Forelimb muscle (tissue), 1 donor: ENCODE measurements at places on chromosomes 11 and 22. TPM values are rescaled to one million over a fixed set of nuclear protein-coding genes. Genes with fewer than 3 reads are reported as not detected.

DNA sequence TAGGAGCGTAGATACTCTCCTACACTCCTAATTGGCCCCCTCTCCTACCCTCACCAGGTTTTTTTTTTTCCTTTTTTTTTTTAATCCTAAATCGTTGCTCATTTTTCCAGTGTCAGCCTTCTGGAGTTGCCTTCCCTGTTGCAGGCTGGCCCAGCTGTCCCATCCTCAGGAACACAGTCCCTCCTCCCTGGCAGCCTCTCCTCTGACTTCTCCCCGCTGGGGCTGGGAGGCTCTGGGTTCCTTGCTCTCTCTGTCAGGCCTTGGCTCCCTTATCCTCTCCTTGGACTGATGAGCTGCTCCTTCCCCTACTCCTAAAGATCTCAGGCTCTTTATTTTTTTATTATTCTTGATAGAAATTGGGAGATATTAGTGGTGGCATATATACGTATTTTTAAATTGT, 62.2 kb downstream of the PKNOX2 start:
- no peak for DNase-seq

GRCh38 chr22:38346506-38346905, 29.3 kb upstream of the CSNK1E start:
- no peak for DNase-seq

DNA sequence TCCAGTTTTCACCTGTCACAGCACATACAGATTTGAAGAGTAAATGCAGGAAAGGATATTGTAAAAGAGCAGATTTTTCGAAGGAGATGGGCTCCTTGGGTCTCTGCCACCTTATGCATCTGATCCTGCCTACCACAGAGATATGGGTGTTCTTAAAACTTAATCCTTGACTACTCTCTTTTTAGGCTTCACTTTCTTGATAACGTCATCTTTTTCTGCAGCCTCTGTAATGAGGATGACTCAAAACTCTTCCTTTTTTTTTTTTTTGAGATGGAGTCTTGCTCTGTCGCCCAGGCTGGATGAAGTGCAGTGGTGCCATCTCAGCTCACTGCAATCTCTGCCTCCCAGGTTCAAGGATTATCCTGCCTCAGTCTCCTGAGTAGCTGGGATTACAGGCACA, 7.8 kb downstream of the PRR14L start:
- DNase-seq = no peak

- no peak for DNase-seq
Measured at GRCh38 chr11:42034826-42035225, 575.4 kb upstream of the LRRC4C start.

GRCh38 chr22:49856766-49857618, 3.3 kb downstream of the ZBED4 start:
- DNase-seq = no peak

- no peak for DNase-seq
Measured at GRCh38 chr11:67632175-67632981, 2.6 kb upstream of the NUDT8 start.

DNA sequence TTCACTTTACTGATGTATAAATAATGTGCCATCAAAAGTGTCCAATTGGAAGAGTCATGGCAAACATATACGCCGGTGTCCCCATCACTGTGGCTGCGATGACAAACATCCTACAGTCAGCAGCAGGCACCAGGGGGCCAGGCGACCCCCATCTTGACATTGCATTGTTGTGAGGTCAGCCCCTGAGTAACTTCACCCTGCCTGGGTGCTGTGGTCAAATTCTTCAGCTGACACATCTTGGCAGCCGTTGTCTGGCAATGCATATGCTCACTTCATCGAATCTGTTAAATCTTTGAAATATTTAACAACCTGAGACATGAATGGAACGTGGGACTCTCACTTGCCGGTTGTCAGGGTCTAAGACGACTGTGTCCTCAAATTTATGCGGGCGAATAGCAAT, 430.9 kb downstream of the BRD1 start:
- DNase-seq = no peak

DNA sequence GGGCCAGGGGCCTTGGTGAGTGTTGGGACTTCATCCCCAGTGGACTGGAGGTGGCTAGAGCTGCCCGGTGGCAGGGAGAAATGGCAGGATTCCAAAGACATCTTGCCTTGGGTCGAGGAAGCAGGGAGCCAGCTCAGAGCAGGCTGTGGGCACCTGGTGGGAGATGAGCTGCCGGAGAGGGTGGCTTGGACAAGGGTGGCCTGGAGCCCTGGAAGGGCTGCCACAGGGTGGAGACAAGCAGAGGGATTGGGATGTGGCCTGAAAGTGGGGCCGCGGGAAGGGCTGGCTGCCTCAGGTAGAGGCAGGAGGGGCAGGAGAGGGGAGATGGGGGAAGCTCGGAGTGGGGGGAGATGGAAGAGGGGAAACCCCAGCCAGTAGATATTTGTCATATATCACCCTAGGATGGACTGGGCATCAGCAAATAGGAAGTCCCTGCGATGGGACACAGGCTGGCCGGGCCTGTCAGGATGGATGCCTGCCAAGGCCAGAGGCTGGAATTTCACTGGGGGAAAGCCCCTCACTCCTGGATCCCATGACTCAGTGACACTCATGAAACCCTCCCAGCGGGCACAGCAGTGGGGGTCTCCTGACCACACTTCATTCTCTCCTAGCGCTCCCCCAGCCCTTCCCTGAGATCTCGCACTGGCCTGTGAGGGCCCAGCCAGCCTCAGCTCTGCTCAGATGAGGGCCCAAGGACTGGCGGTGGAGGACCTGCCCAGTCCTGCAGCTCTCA, 72.0 kb upstream of the SHISAL1 start:
- DNase-seq = no peak

GRCh38 chr22:42716221-42716620, 4.4 kb downstream of the A4GALT start:
- no peak for DNase-seq

GRCh38 chr11:132343445-132344175, 973.2 kb downstream of the NTM start:
- peak; percentile 1 for DNase-seq

- no peak for DNase-seq
Measured at GRCh38 chr22:20009582-20010306, 6.9 kb downstream of the ARVCF start.

DNA sequence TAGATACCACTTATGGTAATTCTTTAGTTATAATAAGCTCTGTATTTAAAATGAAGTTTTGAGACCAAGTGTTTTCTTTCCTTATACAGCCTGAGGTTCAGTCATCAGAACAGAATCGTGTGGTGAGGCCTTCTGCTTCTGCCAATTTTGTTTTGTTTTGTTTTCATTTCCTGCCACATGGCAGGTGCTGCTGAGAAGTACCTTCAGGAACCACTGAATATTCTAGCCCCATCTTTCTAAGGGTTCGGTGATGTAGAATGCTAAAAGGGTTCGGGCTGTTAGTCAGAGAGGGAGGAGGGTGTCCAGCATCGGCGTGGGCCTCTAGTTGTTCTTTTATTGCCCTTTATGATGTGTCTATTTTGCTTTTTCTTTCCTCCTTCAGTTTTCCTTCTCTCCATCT, 25.8 kb downstream of the TNRC6B start:
- no peak for DNase-seq

DNA sequence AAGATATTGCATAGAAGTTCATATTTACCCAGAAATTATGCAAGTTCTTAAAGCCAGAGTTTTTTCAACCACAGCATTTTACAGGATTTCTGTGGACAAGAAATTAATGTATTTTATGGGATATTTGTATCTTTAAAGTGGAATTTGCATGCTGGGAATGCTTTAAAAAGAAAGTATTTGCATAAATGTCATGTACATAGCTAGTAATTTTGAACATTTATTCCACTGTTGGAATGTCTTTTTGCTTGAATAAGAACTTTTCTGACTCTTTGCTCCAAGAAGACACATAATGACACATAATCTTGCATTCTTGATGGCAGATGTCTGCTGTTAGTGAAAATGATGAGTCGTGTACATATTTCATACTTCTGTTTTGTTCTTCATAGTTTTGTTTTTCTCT, 66.6 kb downstream of the ATXN10 start:
- DNase-seq = no peak

DNA sequence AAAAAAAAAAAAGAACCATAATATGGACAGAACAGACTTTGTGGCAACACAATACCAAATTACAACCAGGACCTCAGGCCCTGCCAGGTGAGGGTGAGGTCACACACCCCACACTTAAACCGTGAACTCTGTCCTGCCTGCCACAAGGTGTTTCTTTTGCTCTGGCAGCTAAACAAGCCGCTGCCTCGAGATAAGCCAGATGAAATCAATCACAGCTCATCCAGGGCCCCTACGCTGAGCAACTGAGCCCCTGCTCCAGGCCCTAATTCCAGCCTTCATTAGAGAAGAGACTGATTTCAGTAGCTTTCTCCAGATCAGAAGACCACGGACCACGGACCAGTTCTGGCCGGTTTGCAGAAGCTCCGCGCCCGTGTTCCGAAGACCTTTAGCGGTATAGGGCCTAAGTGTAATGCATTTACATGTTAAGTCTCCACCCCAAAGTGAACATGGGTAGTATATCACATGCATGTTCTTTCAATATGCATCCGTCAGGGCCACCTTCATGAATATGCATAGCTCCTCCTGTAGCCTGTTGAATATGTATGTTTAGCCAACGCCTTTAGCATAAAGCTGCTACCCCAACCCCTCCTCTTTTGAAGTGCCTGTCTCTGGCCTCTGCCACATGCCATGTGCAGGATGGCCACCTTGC, 14.8 kb upstream of the RAC2 start:
- DNase-seq = no peak

GRCh38 chr11:15615398-15616096, 500.8 kb downstream of the INSC start:
- no peak for DNase-seq

GRCh38 chr11:106288822-106289387, 211.4 kb downstream of the AASDHPPT start:
- DNase-seq = no peak

DNA sequence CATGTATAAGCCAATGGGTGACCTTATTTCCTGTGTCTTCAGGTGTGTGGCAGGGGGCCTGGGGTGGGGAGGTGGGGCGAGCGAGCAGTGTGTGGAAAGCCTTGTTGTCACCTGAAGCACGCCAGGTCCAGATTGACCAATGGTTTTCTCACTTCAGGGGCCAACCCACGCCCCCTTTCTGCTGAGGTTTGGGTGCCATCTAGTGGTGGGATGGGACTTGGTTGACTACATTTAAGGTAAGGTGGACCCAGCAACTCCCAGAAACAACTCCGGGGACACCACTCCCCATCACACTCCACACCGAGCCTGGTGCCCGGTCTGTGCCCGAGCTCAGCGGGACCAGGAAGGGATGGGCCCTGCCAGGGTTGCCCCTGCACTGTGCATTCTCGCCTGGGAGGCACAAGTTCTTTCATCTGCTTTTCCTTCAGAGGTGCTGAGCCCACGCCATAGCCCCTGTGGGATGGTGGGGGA, 40.0 kb downstream of the TPCN2 start:
- DNase-seq = no peak

GRCh38 chr11:72581067-72581466, 93.2 kb downstream of the PDE2A start:
- no peak for DNase-seq

GRCh38 chr11:130359419-130359818, 44.7 kb upstream of the ZBTB44 start:
- DNase-seq = no peak

GRCh38 chr11:11463405-11463804, 110.4 kb upstream of the CSNK2A3 start:
- no peak for DNase-seq

DNA sequence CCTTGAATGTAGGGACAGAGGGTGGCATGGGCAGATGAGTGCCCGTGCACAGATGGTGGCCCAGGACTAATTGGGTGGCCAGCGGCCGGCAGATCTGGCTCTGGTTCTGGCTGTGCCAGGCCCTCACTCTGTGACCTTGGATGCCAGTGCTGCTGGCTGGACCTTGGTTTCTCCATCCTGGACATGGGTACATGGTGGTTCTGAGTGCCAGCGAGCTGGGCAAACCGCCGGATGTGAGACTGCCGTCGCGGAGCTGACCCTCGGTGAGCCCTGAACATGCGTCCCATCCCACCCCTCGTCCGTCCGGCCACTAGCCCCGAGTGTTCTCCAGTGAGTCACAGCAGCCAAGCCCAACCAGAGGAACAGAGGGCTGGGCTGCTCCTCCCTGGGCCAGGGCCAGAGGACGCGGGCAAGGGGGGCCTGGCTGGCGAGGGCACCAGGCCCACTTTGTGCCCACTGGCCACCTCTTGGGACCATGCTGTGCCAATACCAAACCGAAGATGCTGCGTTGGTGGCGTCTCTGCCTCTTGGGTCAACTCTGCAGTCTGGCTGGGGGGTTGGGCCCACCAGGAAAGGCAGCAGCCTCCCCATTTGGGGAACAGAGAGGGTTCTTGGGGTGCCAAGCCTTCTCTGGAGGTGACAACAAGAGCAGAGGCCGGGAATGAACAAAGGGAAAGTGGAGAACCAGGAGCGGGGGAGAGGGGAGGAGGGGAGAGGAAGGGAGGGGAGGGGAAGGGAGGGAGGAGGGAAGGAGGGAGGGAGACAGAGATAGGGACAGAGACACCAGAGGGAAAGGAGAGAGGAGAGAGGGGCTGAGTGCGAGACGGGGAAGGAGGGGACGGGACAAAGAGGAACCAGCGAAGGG, 10.7 kb downstream of the LSP1 start:
- DNase-seq = no peak

DNA sequence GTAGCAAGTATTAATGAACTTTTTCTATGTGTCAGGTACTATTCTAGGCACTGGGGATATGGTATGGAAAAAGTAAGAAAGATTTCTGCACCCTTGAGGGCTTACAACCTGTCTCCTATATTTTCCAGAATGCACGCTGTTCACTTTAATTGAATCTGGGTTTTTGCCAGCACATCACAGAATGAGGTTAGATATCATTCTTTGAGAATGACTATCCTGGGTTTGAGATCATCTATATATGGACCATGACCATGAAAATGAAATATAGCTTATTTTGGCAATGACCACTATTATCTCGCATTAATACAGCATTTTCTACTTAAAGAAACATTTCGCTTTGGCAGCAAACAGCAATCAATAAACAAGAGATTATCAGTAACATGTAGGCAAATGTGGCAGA, 46.9 kb downstream of the C11orf71 start:
- DNase-seq = no peak

DNA sequence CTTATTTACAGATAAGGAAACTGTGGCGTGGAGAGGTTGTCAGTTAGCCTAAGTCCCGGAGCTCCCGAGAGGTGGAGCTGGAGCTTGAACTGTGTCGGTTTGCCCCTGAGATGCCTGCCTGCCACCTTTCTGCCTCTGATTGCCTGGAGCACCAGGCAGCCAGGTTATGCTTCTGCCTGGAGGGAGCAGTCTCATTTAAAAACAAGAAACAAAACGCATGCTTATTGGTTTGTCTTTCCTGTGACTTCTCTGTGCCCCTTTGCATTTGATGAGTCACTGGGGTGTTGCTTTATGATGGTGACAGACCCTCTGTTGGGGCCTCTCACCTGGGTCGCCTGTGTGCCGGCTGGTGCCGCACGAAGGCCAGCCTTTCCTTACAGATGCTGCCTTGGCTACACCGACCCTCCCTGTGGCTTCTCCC, 12.2 kb downstream of the AP2A2 start:
- no peak for DNase-seq

The JHY gene
- 1.3 TPM for polyA plus RNA-seq

The SBF1 gene
- polyA plus RNA-seq = 39.9 TPM

The MS4A1 gene
- polyA plus RNA-seq = 0.68 TPM

The SUSD2 gene
- 0.91 TPM for polyA plus RNA-seq

The DENND6B gene
- 5.2 TPM for polyA plus RNA-seq

The CABP4 gene
- 1.1 TPM for polyA plus RNA-seq

The TEX54 gene
- polyA plus RNA-seq = not detected

The CARD10 gene
- polyA plus RNA-seq = 10.8 TPM

The RTN4R gene
- polyA plus RNA-seq = 19.9 TPM

The OR5AR1 gene
- polyA plus RNA-seq = not detected

The B4GALNT4 gene
- 11.4 TPM for polyA plus RNA-seq

The C11orf65 gene
- polyA plus RNA-seq = 0.70 TPM

The C11orf16 gene
- polyA plus RNA-seq = not detected

The ADAMTS15 gene
- polyA plus RNA-seq = 19.5 TPM

The RAB1B gene
- polyA plus RNA-seq = 89.7 TPM
